ENCODE measurements at places on chromosomes 7 and 10.

GRCh38 chr10:11757454-11757820 is 15.3 kb downstream of the ECHDC3 start:
- DNase-seq, result peak; percentile 46

DNA sequence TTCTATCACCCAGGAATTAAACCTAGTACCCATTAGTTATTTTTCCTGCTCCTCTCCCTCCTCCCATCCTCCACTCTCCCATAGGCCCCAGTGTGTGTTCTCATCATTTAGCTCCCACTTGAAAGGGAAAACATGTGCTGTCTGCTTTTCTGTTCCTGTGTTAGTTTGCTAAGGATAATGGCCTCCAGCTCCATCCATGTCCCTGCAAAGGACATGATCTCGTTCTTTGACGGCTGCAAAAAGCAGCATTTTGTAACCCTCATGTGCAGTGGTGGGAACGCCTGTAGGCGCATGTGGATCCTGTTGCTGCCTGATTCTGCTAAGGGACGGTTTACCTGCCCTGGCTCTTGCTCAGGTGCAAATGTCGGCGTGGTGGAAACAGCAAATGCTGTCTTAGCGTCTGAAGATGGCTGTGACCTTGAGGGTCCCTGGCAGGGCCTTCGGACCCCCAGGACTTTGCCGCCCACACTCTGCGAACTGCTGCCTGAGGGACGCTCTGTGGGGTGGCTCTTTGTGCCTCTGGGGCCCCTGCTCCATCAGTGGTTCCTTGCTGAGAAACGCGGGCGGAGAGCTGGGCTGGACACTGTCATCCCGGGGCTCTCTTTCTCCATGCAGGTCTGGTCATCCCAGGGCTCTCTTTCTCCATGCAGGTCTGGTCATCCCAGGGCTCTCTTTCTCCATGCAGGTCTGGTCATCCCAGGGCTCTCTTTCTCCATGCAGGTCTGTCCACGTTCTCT is 5.6 kb upstream of the MTG1 start:
- DNase-seq, result no peak

DNA sequence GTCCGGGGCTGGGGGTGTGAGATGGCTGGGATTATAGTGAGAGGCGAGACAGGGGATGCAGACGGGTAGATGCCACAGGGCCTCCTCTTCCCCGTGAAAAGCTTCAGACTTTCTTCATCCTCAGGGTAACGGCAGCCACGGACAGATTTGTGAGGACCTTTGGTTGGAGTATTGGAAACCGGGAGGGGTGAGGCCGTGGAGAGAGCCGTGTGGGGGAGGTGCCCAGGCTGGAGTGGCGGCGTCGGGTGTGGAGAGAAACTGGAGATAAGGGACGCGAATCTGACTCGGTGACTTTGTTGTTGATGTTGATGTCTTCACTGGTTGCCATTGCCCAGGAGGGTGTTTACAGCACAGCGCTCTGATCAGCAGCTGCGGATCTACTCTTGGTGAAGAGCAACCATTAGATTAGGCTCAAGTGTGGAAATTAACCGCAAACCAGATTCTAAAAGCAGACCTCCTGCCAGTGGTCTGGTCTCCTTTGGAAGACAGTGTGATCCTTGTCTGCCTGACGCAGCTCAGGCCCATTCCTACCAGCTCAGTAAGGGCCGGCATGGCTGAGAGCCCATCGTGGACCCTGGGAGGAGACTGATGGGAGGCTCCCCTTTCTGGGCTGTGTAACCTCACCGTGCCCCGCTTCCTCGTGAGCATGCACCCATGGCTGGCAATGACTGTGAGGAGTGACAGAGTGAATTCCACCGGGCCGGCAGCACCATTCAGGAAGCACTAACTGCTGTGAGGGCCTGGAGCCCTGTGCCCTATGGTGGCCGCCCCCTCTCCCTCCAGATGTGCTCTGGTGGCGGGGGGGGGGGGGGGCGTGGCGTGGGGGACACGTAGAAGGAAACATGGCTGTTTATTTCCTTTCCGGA is 90.3 kb downstream of the INPP5A start:
- DNase-seq, result no peak

GRCh38 chr7:66055321-66055956 is 20.2 kb upstream of the ASL start:
- DNase-seq, result no peak

GRCh38 chr7:142500366-142500765 is 242.5 kb upstream of the PRSS58 start:
- DNase-seq, result no peak

DNA sequence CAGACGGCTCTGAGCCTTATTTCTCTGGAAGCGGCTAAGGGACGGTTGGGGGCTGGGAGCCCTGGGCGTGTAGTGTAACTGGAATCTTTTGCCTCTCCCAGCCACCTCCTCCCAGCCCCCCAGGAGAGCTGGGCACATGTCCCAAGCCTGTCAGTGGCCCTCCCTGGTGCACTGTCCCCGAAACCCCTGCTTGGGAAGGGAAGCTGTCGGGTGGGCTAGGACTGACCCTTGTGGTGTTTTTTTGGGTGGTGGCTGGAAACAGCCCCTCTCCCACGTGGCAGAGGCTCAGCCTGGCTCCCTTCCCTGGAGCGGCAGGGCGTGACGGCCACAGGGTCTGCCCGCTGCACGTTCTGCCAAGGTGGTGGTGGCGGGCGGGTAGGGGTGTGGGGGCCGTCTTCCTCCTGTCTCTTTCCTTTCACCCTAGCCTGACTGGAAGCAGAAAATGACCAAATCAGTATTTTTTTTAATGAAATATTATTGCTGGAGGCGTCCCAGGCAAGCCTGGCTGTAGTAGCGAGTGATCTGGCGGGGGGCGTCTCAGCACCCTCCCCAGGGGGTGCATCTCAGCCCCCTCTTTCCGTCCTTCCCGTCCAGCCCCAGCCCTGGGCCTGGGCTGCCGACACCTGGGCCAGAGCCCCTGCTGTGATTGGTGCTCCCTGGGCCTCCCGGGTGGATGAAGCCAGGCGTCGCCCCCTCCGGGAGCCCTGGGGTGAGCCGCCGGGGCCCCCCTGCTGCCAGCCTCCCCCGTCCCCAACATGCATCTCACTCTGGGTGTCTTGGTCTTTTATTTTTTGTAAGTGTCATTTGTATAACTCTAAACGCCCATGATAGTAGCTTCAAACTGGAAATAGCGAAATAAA is 175.5 kb downstream of the RNF216 start:
- DNase-seq, result no peak

GRCh38 chr7:139047970-139048369 is 12.1 kb upstream of the ZC3HAV1L start:
- no peak for DNase-seq

- no peak for DNase-seq
Observed at GRCh38 chr7:132295175-132295574, 281.1 kb downstream of the PLXNA4 start.

GRCh38 chr7:26916336-26916735 is 51.9 kb upstream of the SKAP2 start:
- no peak for DNase-seq

DNA sequence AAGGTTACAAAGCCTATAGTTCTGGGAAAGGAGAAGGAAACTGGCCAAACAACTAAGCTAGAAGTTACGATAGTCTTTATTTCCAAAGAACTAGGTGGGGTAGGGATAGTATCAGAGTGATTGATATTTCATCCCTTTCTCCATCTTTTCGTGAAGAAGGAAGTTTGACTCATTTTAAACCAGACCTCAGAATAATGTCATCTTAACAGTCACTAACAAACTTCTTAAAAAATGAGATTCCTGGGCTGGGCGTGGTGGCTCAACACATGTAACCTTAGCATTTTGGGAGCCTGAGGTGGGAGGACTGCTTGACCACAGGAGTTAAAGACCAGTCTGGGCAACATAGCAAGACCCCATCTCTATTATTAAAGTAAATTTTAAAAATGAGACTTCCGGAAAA is 69.4 kb downstream of the ARL4A start:
- DNase-seq, result no peak

DNA sequence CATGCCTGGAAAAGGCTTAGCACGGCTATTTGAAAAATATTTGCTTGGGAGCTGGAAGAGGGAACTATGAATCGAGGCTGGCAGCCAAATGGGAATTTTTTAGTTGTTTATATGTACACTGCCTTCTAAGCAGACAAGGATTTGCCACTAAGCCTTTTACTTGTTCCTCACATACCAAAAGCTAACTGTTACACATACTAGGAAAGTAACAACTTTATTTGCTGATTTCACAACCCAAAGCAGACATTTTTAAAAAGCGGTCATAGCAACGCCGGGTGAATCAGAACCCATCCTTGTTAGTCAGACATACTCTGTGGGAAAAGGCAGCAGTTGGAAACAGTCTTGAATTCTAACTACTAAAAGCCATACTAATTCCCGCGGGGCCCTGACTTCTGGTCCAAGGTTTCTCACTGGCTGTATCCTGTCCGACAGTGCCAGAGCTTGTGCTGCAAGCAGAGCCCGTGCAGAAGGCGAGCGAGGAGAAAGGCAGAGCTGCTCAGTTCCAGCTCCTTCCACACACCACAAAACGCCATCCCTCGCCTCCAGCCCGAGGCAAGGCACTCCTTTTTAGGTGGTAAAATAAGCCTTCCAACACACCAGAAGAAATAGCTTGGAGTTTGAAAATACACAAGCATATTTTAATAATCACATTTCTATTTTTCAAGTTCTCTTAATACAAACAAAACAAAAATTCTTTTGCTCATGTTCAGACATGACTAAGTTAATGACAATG is 89.2 kb downstream of the RNF216 start:
- no peak for DNase-seq

DNA sequence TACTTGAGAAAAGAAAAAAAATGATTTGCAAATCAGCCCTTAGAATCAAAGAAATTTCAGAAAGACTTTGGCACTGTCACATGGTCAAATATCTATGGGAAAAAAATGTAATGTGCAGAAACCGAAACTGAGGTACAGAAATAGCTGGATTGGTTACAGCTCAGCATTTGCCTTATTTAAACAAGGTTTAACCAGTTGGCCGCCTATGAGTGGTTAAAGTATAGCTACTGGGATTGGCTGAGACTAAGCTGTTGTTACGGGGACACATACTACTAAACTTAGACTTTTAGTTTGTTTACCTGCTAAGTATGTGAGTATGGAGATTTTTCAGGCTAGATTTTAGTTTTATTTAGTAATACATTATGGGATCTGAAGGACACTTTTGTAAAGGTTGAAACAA is 38.6 kb downstream of the SFTPD start:
- DNase-seq, result no peak

DNA sequence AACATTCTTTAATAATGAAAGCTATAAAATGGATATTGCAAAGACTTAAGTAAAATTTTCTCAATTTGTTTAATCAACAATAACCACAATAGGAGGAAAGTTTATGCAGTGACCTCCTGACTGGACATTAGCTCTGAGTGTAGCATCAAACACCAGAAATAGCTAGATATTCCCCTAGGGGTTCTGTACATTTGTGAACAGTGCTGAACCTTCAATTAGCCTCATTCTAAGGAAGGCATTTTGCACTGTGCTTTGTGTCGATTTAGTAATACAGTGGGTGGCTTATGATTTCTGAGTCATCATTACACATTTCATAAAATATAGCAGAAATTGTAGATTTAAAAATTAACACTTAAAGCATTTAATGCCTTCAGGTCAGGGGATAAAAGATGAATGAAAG is 367.3 kb upstream of the PCDH15 start:
- DNase-seq, result no peak

GRCh38 chr10:67861750-67862432 is 22.6 kb upstream of the SIRT1 start:
- no peak for DNase-seq

- DNase-seq, result no peak
Observed at GRCh38 chr10:24554036-24554435, 169.7 kb downstream of the ARHGAP21 start.

DNA sequence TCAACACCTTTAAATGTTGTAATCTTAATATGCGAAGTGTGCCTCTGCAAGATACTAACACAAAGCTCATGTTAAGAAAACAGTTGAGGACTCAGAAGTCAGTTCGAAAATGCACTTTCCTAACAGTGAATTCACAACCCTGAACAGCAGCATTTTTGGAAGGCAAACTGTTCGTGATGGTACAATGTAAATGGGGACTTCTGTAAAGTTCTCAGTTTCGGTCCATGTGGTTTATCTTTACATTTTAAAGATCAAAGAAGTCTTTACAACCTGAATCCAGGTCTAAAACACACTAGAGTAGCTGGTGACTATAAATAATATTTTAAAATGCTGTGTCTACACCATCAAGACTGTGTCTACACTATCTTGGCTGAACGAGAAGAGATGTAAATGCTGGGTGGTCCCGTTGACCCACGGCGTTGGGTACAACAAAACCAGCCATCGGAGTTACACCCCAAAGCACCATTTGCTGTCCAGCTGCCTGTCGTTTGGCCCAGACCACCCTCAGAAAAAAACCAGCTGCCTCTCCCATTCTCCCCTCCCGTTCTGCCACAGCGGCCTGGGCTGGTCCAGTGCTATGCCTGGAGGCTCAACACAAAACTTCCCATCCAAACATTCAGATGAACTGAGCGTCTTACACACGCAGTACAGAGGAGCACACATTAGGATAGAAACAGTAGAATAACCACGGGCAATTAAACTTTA is 42.9 kb downstream of the MKI67 start:
- DNase-seq, result no peak
